ENCODE measurements at places on chromosomes 2 and 18.
A peak's percentile ranks its signal among the peaks of the same experiment; 100 is the strongest.

DNA sequence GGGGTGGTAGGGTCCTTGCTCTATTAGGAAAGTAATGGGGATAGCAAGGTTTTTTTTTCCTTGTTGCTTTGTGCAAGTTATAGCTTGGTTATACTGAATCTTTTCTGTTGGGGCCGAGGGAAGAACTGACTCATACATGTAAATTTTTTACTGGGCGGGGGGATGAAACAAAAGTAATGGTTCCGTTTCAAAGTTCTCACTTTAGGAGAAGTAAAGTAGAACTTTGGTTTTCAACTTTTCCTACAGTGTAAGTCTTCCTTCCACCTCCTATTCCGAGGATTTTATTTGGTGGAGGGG is 1.1 kb downstream of the AFTPH start:
- DNase-seq = peak; percentile 30

- peak; percentile 99 for DNase-seq
These were observed at the start of gene TMEM87B for GRCh38 chr2:112054847-112055729. Gene TMEM87B (plus strand): TSS chr2:112055269. CDS start chr2:112055592, 323 bp downstream.

GRCh38 chr2:12507295-12507694 is 209.4 kb upstream of the TRIB2 start:
- peak; percentile 58 for DNase-seq

DNA sequence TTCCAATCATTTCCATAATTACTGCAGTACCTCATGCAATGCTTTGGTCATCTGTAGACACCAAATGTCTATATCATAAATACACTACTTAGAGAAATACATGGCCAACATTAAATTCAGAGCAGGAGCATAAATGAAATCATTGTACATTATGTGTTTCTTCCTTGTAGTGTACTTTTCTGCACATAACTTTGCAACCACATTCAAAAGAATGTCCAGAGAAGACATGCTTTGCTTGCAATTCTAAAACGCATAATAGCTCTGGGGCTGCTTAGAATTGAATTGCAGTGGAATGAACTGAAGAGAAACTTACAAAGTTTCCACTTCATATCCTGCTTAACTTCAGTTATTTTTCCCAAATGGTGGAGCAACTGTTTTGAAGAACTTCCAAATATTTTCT is 664.4 kb downstream of the DSC3 start:
- no peak for DNase-seq

DNA sequence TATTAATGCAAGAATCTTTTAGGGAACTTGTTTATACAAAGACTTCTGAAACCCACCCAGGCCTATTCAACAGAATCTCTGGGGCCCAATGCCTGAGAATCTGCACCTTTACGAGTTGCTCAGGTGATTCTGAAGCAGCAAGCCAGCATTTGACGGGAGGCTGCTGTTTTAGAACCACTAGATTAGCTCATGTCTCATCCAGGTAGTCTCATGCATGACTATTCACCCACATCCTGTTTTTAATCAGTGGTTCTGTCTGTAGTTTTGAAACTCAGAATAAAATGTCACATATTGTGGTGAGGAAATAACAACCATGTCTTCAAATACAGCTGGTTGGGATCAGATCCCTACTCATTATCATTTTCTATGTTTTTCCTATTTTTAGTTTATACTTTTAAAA is 39.5 kb downstream of the CYTIP start:
- DNase-seq = no peak

GRCh38 chr18:75167759-75168618 is 41.0 kb downstream of the PTGR3 start:
- no peak for DNase-seq

DNA sequence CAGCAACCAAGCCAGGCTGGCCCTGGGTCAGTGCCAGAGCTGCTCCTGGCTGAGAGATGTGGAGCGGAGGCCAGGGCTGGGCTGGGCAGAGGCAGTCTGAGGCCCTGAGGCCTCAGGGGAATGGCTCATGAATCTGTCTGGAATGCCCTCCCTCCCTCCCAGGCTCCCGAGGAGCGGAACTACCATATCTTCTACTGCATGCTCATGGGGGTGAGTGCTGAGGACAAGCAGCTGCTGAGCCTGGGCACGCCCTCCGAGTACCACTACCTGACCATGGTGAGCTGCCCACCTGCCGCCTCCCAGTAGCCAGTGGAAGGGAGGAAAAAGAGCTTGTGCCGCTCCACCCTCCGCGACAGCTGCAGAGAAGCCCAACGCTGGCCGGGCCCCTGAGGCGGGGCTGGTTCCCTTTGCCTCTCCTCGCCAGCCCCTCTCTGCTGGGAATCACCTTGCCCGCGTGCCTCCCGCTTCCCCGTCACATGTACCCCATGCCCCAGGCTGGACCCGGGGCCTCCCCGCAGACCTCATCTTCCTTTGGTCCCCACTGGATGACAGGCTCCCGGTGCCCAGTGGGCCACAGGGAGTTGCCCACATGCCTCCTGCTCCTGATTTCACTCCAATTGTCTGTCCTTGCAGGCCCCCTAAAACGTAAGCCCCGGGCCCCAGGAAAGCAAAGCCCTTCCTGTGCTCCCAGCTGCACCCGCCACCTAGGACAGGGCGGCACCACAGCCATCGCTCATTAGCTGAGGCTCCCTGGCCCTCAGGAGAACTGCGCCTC is 41.1 kb downstream of the MYO7B start:
- peak; percentile 55 for DNase-seq

GRCh38 chr2:58401936-58402335 is 160.8 kb upstream of the FANCL start:
- DNase-seq = no peak

GRCh38 chr18:36536426-36536825 is 238.9 kb downstream of the FHOD3 start:
- no peak for DNase-seq

DNA sequence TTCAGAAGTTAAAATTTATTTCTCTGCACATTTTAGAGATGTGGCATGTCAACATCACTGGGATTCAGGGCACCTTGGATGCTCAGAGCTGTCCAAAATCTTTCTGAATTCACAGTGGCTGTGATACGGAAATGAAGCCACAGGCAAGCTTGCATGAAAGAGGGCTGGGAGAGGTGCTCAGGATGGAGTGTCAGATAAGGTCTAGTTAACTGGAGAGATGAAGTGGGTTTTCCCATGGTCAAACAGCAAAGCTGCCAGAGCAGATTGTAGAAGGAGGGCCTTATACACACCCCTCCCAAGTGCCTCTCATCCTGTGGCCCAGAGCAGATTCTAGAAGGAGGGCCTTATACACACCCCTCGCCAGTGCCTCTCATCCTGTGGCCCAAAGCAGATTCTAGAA is 286.8 kb upstream of the PXDN start:
- no peak for DNase-seq

- no peak for DNase-seq
These were observed 10.6 kb upstream of the MPP4 start for GRCh38 chr2:201709049-201709448.

DNA sequence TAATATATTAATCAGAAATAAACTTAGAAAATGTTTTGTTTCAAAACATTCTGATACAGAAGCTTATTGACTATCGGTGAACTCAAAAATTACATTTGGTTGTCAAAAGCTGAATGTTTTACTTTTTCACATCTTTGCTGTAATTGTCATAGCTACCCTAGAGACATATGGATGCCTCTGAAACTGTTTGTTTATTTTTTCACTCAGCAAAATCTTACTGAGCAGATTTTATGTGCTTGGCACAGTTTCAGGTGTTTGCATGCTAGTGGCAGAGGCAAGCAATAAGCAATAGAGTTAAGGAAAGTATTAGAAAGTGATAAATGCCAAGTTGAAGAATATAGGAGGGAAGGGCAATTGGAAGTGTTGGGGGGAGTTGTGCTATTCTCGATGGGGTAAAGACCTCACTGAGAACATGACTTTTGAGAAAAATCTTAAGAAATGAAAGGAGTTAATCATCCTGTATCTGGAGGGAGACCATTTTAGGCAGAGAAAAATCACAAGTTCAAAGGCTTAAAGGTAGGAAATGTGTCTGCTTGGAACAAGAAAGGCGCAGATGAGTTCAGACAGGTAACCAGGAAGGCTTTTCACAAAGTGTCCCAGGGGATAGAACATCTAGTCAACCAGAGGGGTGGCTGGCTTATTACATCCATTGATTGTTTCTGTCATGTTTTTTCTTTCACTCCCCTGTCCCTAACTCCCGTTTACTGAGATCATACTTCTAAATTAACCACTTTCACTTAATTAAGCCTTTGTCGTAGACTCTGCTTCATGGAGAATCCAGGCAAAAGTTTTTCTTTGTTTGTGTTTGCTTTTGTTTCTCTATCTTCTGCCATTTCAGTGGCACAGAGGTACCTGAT is 27.2 kb upstream of the COBLL1 start:
- peak; percentile 55 for DNase-seq

DNA sequence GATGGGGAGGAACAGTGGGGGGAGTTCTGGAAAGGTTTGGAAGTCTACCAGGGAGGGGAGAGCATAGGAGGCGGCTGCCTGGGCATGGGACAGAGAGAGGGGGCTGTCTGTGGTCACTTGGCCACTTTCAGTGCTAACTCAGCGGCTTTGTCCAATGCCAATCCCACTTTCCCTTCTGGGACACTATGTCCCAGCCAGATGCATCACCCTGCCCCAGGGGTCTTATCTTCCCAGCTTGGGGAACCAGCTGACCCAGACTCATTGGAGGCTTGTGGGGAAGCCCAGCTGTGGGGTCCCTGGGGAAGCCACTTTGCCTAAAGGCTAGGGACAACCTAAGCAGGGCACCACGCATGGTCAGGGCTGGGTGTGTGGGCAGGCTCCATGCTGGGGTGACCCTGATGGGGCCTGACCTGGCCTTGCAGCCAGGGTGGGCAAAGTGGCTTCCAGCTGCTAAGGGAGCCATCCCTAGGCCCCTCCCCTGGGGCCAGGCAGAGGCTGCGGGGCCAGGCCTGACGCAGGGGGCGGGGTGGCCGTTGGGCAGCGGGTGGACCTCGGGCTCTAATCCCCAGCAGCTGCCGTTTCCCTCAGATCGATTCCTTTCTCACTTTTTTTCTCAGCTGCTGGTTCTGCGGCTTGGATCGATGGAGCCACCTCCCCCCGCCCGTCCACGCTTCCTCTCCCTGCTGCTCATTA is 1.6 kb upstream of the ASIC4 start:
- no peak for DNase-seq

DNA sequence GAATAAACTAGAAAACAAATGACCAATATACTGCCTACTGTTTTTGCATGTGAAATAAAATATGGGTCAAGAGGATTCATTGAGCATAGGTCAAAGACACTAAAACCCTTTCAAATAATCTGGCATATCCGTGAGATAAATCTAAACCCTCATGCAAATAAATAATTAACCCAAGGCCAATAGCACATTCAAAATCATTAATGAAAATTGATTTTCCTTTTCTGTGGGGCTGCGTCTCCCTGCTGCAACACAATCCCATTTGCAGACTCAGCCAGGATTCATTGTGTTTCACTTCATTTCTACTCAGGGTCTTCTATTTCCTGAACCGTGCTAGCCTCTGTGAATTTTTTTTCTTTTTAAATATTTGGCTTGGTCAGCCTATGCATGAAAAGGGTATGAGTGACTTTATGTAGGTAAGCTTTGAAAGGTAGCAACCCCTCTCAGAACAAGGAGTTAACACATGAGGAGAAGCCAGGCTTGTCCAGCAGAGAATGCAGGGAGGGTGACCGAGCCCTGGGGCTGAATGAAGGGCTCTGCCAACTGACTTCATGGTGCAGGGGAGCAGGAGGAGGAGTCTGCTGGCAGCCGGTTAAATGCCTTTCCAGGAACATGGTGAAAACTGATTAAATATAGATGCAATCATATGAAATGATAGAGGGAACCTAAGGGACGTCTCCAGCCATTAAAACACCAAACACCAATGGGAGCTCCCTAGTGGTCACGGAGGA is 10.3 kb upstream of the CTAGE1 start:
- DNase-seq = no peak

GRCh38 chr2:61268249-61268648 is 106.3 kb downstream of the C2orf74 start:
- DNase-seq = no peak

GRCh38 chr18:7735196-7735595 is 168.1 kb downstream of the PTPRM start:
- DNase-seq = peak; percentile 34

GRCh38 chr2:7692657-7693161 is 775.5 kb downstream of the RNF144A start:
- DNase-seq = peak; percentile 39

- DNase-seq = peak; percentile 9
These were observed 221.0 kb downstream of the SLC8A1 start for GRCh38 chr2:40230707-40231432.

DNA sequence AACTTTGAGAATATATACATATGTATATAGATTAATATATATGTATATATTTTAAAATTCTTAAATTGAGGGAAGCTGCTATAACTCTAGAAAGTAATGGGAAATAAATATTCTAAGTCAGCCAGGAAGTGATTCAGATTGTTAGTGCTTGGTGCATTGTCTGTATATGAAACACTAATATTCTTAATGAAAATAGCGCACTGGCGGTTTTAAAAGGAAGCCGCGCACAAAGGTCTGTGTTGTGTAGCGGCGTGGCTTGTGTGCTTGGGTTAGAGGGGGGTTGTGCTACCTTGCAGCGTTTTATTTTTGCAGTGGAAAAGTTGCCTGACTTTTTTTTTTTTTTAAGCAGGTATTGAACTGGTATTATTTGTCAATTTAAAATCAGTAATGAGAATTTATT is 11.3 kb downstream of the TSHZ1 start:
- no peak for DNase-seq

DNA sequence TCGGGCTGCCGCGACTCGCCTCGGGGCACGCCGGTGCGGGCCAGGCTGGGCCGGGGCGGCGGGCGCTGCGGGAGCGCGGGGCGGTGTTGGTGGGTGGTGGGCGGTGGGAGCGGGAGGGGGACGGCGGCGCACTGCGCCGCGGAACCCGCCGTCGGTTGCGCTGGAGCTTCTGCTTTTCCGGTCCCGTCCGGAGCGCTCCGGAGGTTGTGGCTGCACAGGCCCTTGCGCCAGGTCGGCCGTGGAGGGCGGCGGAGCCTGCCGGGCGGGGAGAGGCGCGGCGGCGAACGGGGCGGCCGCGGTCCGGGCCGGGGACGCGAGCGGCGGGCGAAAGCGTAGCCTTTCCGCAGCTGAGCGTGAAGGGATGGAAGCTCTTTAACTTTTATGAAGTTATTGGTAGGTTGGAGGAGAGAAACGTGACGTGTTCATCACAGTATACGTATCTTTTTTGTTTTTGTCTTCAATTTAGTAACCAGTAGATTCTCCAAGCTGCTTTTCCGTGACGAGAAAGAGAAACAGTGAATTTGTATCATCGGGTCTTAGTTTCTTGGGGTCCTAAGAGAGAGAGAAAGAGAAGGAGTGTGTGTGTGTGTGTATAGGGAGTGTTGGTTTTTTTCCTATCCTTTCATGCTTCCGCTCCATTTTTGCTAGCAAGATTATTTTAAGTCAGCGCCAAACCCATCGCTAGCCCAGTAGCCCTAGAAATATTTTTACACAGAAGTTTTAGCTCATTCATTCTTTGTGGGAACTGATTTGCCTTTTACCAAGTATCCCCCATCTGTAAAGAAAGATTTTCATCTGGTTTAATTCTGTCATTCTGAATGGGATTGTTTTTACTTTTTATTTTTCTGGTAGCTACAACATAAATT is 535 bp downstream of the ATG4B start:
- peak; percentile 33 for DNase-seq

- peak; percentile 94 for DNase-seq
These were observed 325.0 kb upstream of the PKDCC start for GRCh38 chr2:41722668-41723369.

- DNase-seq = no peak
These were observed 32.5 kb downstream of the EEF1B2 start for GRCh38 chr2:206192157-206192556.

- DNase-seq = peak; percentile 27
These were observed 139.8 kb upstream of the NCK2 start for GRCh38 chr2:105604938-105605337.

Data from choroid plexus epithelial cell (primary cell).